Activated gamma-delta T cell (primary cell): ENCODE measurements at places on chromosomes 1 and 21.

GRCh38 chr1:23588749-23589548 lies 29.6 kb upstream of the ID3 start:
- DNase-seq, result no peak

DNA sequence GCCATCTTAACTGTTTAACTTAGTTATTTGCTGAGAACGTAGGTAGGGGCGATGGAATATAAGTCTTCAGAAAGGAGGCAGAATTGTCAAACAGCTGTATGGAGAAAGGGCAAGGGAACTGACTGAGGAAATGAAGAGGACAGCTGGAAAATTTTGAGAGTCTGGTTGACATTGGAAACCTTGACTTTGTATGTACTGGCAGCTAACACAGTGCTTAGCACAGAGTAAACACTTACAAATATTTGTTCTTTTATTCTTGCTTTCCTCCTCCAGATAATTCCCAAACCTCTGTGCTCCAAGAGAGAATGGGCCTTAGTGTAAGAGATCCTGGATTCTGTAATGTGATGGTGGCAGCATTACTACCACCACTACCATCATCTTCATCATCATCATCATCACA lies 91.3 kb downstream of the ZSCAN20 start:
- DNase-seq, result no peak

- no peak for DNase-seq
These were observed 3.4 kb downstream of the PODN start for GRCh38 chr1:53065391-53065790.

DNA sequence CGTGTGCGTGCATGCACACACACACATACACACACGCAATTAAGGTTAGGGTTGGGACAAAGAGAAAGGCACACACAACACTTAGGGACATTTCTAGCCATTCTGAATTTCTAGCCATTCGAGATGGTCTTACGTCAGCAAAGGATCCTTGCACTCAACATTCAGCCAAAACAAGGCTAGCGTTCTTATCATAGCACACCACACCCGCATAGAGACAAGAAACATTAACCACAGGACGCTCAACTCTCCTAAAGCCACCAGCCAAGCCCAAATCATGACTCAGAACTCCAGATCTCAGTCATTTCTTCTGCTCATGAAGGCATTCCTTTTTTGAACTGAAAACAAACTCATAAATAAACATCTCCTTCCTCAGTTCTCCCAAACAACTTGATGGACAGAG lies 106.8 kb downstream of the LMO4 start:
- DNase-seq, result no peak

- no peak for DNase-seq
These were observed 175.4 kb downstream of the ZBTB18 start for GRCh38 chr1:244226435-244226834.

- DNase-seq, result no peak
These were observed 33.5 kb downstream of the SCYL3 start for GRCh38 chr1:169860187-169860586.

GRCh38 chr1:28936094-28936493 lies 21.7 kb downstream of the EPB41 start:
- no peak for DNase-seq

- DNase-seq, result no peak
These were observed 464.2 kb downstream of the DISC1 start for GRCh38 chr1:232090816-232091215.

- DNase-seq, result no peak
These were observed 2.8 kb downstream of the MASP2 start for GRCh38 chr1:11044086-11044848.

- no peak for DNase-seq
These were observed 103.3 kb upstream of the SLC45A1 start for GRCh38 chr1:8214501-8215173.
